LHCN-M2 (cell line): ENCODE measurements at places on chromosomes 12 and 14. TPM values are rescaled to one million over a fixed set of nuclear protein-coding genes. Genes with fewer than 3 reads are reported as not detected.

The MFAP5 gene
- total RNA-seq, result 22.7 and 25.8 TPM in 2 replicates

The HOXC4 gene
- total RNA-seq, result 2.9 and 4.2 TPM in 2 replicates

The GUCY2C gene
- total RNA-seq, result not detected in 2 replicates

The OASL gene
- total RNA-seq, result 4.3 and 4.5 TPM in 2 replicates

The SSPN gene
- total RNA-seq, result 9.0 and 12.8 TPM in 2 replicates

The HCFC2 gene
- total RNA-seq, result 23.1 and 23.7 TPM in 2 replicates

The RFLNA gene
- total RNA-seq, result 35.4 and 43.6 TPM in 2 replicates

The LBHD2 gene
- not detected in 2 replicates for total RNA-seq

The LIN7A gene
- 0.57 and 1.3 TPM in 2 replicates for total RNA-seq

The PRKD1 gene
- total RNA-seq, result 16.1 and 23.1 TPM in 2 replicates

The PTGDR gene
- not detected in 2 replicates for total RNA-seq

The AKAP5 gene
- 0.13 and 0.40 TPM in 2 replicates for total RNA-seq

The IL31 gene
- not detected in 2 replicates for total RNA-seq

The SIRT4 gene
- total RNA-seq, result 1.6 and 2.1 TPM in 2 replicates

The CCDC60 gene
- total RNA-seq, result not detected in 2 replicates

The TMEM30B gene
- under 0.01 and 0.06 TPM in 2 replicates for total RNA-seq

The GLIPR1L1 gene
- not detected in 2 replicates for total RNA-seq

The STK38L gene
- 9.1 and 14.2 TPM in 2 replicates for total RNA-seq

The CLMN gene
- total RNA-seq, result 3.1 and 3.6 TPM in 2 replicates

The OTX2 gene
- not detected in 2 replicates for total RNA-seq

The LHX5 gene
- total RNA-seq, result not detected in 2 replicates

The PDZRN4 gene
- not detected in 2 replicates for total RNA-seq

The SIX1 gene
- 156 and 183 TPM in 2 replicates for total RNA-seq

The PMEL gene
- total RNA-seq, result 0.32 and 0.52 TPM in 2 replicates

The CAPZA3 gene
- not detected in 2 replicates for total RNA-seq

The PRICKLE1 gene
- total RNA-seq, result 1.1 and 2.8 TPM in 2 replicates

The ABCD4 gene
- 21.0 and 22.0 TPM in 2 replicates for total RNA-seq

The RAP1B gene
- total RNA-seq, result 175 and 270 TPM in 2 replicates

The WNK1 gene
- total RNA-seq, result 72.2 and 83.0 TPM in 2 replicates

The LTB4R2 gene
- 2.4 and 2.5 TPM in 2 replicates for total RNA-seq

The SLC2A3 gene
- 25.6 and 36.9 TPM in 2 replicates for total RNA-seq

The ZNF219 gene
- total RNA-seq, result 18.3 and 19.1 TPM in 2 replicates

The NUBPL gene
- 12.0 and 15.9 TPM in 2 replicates for total RNA-seq

The SLC17A8 gene
- not detected in 2 replicates for total RNA-seq

The SPTB gene
- total RNA-seq, result not detected in 2 replicates

The KRT77 gene
- not detected in 2 replicates for total RNA-seq

The RNASE7 gene
- not detected in 2 replicates for total RNA-seq

The BRF1 gene
- total RNA-seq, result 28.2 and 30.1 TPM in 2 replicates

The KRT71 gene
- not detected in 2 replicates for total RNA-seq
